NCI-H510A (cell line): ENCODE measurements at places on chromosomes 4 and X.

- no peak for DNase-seq
These were observed 93.4 kb downstream of the FRAS1 start for GRCh38 chr4:78150543-78150864.

GRCh38 chr4:77728420-77728819, 90.7 kb downstream of the CNOT6L start:
- no peak for DNase-seq

GRCh38 chrX:25717122-25717521, 421.0 kb upstream of the MAGEB18 start:
- no peak for DNase-seq

DNA sequence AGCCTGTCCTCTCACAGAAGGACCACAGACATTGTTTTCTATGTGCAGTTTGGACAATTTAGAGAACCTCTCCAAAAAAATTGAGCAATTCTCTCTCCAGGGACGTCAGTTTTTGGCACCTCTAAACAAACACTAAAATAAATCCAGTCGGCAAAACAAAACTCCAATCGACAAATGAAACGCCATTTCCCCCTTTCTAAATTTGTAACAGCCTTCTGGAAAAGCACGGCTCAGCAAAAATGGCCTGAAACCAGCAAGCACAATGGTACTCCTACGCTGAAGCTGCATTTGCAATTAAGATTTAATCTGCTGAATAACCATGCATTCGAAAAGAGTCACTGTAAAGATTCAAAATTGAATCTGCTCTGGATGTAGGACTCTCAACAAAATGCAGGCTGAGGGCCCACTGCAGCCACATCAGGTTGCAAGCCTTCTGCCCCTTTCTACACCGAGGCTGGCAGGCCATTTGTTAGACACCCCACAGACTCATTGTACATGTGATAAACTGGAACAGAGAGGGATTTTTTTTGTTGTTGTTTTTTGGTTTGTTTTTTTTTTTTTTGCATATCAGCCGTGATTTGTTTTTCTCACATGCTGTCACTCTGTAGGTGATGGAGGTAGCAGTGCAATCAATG, 79.9 kb upstream of the MAP3K15 start:
- DNase-seq, result no peak

DNA sequence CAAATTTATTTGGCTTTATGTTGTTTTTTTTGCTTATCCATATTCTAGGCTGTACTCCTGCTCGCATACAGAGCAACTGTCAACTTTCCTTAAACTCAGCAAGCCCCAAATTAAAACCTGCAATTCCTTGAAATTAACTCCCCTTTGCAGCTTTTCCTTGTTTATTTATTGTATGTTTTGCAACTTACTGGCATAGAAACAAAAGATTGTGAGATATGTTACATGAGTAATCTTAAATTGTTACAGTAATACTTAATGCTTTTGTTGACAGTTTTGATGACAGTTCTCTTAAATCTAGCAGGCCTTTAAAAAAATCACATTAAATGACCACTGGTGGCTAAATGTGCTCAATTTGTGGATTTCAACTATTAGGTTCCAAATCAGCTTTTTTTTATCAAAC, 4.5 kb downstream of the DDX3X start:
- no peak for DNase-seq

DNA sequence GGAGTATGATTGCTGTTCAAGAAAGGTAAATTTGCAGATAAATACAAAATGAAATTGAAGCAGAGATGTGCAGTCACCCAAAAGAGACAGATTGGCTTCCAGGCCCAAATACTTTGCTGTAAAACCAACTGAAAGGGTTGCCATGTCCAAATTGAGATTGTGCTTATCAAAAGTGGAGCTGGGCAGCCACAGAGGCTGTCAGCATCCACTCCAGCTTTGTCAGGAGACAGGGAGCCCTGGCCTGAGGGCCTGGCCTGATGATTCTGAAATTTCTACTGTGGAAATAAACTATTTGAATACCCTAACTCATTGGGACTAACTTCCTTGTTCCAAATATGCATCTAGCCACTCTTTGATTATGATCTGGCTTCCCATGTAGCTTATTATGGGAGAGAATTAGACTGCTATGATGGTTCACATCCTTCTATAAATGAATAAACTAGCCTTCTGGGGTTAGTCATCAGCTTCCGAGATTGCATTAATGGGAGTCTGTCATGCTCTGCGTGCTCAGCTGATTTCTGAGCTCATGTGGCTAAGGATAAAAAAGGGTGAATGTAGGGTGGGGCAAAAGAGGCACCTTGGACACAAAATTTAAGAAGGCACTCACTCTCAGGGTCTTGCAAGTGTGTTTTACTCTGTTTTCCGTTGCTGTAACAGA, 48.2 kb downstream of the SLC34A2 start:
- no peak for DNase-seq

DNA sequence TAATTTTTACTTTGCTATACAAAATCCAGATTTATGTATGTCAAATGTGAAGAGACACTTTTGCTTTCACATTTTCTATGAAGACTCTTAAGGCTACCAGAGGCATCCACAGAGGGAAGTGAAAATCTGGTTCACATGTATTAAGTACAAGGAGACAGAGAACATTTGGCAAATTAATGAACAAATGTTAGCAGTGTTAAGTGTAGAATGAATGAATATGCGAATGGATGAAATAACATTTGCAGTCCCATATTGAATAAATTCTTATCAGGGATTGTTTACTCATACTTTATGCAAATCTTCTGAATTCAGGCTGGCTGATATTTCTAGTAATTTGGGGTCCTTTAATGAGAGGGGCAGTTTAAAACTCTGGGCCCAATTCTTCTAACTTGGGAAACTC, 159.9 kb downstream of the LDB2 start:
- DNase-seq, result no peak

DNA sequence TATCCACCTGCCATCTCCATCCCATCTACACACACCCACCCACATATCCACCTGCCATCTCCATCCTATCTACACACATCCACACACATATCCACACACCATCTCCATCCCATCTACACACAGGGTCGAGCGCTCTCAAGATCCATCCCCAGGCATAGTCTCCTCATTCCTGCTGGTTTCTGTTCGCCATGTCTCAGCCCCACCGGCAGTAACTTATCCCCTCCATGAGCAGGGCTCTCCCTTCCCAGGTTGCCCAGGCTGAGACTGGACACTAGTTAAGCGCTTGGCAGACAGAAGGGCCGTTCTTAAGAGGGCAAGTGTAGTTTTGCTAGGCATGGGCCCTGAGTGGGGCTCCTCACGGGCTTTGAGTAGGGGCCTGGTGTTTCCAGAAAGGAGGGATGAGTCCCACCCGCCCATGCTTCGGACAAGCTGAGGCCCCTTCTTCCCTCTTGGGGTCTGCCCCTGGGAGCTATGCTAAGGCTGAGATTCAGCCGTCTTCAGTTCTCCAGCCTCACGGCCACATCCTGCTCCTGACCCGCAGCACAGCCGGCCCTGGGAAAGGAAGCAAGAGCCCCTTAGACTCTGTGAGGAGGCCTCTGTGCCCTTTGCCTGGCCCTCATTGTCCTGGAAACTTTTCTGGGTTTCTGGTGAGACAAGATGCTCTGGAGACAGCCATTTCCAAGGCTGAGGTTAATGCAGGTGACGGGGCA, 20.4 kb downstream of the TMEM271 start:
- DNase-seq, result no peak

- DNase-seq, result no peak
These were observed 25.6 kb downstream of the CHM start for GRCh38 chrX:86021652-86022289.

- DNase-seq, result no peak
These were observed 331.5 kb downstream of the NKX6-1 start for GRCh38 chr4:84167564-84167963.

DNA sequence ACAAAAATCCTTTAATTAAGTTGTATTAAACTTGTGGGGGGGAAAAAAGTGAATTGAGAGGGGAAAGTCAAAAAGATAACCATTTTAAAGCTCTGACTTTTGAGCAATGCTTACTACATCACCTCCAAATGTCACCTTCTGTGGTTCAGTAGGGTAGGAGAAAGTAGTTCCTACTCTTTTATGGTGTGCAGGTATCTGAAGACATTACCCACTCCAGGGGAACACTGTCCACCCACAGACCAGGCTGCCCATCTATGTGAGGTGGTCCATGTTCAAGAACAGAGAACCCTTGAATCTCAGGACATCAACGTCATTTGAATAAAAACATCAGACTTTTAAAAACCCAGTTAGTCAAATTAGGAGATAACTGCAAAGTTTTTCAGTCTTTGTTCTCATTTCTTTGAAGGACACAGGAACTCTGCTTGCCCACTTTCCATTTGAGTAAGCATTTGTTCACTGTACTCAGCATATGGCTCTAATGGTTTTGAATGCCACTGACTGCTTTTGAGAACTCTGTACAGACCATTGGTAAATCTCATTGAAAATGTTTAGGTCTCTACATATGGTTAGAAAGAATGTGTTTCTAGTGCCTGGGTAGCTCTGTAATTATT, 18.4 kb downstream of the NMU start:
- no peak for DNase-seq

DNA sequence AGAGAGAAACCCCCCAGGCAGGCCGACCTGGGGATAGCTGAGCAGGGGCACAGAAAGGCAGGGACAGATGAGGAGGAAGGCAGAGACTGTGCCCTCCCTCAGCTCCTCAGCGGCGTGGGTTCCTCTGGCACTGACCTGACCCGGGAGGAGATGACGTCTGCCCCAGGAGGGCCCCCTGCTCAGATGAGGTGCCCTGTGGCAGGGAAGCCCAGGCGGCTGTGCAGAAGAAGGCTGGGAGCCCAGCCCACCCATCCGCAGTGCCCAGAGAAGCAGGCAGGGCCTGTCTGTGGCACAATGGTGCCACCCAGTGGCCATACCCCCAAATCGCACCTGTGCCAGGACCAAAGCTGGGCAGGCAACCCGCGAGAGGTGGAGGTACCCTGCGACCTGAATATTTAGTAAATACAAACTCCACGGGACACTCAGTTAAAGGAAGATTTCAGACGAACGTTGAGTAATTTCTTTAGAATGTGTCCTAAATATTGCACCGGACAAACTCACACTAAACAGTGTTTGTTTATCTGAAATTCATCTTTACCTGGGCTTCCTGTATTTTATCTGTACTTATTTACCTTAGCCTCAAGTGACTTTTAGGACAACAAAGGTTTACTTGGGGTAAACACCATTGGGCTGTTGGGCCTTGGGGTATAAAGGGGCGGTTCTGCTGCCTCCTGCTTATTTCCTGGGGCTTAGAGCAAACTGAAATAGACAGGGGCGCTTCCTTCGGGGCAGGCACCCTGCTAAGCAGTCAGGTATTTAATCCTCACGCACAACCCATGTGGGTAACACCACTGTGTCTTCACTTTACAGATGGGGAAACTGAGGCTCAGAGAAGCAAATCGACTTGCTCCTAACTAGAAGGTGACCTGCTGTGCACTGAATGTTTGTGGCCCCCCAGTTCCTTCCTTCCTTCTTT, 46.5 kb upstream of the HMX1 start:
- DNase-seq, result no peak

- peak; percentile 22 for DNase-seq
These were observed 121.3 kb downstream of the GPR143 start for GRCh38 chrX:9644335-9644734.

DNA sequence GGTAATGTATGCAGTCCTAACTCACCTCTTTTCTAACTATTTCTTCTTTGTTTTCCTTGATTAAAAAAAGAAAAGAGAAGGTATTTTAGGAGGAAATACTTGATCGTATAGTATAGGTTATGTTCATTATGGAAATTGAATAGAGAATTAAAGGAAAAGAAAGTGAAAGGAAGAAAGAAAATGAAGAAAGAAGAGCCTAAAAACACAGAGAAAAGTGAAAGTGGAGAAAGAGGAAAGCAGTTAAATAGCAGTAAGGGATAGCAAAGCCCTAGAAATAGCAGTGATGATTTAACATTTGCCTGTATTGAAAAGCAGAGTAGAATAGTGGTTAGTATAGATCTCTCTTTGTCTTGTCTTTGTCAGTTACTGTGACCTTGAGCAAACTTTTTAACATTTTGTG, 37.0 kb downstream of the MRPL1 start:
- no peak for DNase-seq

DNA sequence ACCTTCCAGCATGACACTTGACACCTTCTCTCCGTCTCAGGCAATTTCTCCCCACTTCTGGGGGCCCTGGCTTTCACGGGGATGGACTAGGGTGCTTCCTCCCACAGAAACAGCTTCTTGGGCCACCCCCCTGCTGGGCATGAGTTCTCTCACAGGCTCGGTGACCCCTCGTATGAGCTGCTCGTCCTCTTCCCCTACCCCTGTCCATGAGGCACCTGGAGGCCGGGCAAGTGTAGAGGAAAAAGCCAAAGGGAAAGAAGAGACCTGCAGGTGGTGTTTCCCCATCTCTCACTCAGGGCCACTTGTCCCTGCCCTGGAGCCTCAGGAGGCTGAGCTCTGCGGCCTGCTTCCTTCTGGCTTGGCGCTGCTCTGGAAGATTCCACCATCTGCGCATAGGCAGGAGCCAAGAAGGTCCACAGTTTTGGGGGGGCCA, 1.9 kb upstream of the RGS12 start:
- no peak for DNase-seq

- no peak for DNase-seq
These were observed 1450.7 kb upstream of the TENM3 start for GRCh38 chr4:180792541-180792940.

DNA sequence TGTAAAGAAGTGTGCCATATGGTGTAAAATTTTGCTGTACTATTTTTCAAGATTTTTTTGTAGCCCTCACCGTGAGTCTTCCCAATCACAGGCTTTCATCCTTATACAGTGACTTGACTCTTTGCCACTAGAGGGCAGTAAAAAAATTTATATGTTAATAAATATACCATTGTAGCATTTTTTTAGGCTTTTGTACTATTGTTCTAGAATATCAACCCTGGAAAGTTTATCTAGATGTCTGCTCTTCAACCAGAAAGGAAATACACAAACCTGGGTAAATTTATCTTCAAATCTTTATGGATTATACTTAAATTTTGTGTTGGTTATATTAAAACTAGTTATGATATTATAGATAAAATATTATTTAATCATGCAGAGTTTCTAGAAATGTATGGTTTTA, 235.3 kb downstream of the TENM3 start:
- peak; percentile 10 for DNase-seq

- no peak for DNase-seq
These were observed 894.4 kb downstream of the FAT4 start for GRCh38 chr4:126209147-126209546.

- DNase-seq, result no peak
These were observed 42.7 kb upstream of the TEX13A start for GRCh38 chrX:105263171-105263570.

GRCh38 chrX:41588271-41588670, 100.5 kb upstream of the GPR34 start:
- DNase-seq, result no peak

- DNase-seq, result no peak
These were observed 318.1 kb upstream of the CASK start for GRCh38 chrX:42241421-42241820.

GRCh38 chr4:73275318-73275654, 16.7 kb upstream of the ANKRD17 start:
- peak; percentile 49 for DNase-seq

GRCh38 chr4:2289311-2289954, 27.5 kb upstream of the MXD4 start:
- no peak for DNase-seq

GRCh38 chr4:7902101-7902553, 37.5 kb downstream of the AFAP1 start:
- DNase-seq, result no peak

GRCh38 chr4:127771535-127772275, 10.4 kb upstream of the HSPA4L start:
- DNase-seq, result no peak
